ENCODE measurements at places on chromosomes 13 and 19.

DNA sequence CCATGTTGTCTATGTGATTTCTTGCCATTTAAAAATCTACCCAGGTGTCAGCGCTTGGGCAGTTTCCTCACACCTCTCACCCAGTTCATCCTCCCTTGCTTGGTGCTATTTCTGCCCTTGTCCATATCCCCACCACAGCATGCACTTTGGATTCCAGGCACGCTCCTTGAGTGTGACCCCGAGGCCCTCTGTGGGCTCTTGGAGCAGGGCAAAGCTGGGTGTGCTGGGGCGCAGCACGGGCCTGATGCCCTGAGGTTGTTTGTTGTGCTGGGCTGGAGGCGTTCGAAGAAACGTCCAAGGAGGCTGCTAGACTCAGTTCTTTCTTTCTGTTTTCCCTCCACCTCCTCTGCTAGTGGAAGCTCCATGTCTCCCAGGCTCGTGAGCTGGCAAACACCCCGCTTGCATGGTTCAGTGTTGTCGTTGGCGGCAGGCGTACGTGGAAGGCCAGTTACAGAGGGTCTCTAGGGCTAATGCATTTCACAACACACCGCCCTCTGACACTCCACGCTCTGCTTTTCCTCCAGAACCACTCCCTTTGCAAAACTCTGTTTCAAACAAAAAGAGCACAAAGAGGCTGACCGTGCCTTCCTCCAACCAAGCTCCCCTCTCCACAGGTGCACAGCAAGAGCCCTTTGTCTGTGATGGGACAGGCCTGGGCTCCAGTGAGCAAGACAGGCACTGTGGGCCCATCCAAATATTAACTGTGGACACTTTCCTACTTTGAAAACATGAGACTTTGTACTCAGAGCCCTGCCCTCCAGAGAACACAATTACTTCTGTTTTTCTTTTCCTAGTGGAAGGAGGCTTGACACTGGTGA is 117.7 kb upstream of the GJB6 start:
- no peak for DNase-seq

- DNase-seq: no peak
Measured at GRCh38 chr13:99028890-99029289, 51.0 kb upstream of the DOCK9 start.

DNA sequence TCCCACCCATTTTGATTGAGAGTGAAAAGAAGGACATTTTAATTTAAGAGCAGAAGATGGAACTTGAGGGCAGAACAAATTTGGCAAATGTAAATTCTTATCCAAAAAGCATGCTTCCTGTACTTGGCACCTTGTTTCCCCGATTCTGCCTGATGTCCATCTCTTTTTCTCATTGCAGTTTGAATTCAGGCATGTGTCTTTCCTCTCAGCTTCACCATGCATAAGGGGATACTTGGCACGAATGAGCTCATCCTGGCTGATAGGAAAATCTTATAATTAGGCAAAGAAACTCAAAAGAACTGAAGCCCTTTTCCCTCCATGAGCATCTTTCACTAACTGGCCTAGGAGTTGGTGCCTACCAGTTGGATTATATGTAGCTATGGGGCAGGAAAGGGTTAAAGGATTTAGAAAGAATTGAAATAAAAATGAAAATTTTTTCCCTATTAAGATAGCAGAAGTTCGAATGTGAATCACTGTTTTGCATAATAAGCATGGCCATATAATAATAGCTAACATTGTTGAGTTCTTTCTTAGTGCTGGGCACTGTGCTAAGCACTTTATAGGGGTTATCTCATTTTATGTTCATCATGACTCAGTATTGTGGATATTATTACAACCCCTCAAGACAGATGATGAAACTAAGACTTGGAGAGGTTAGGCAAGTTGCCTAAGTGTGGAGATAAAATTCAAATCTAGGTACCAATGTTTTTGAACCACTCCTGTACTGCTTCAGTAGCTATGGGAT is 386.6 kb downstream of the KCNRG start:
- no peak for DNase-seq

DNA sequence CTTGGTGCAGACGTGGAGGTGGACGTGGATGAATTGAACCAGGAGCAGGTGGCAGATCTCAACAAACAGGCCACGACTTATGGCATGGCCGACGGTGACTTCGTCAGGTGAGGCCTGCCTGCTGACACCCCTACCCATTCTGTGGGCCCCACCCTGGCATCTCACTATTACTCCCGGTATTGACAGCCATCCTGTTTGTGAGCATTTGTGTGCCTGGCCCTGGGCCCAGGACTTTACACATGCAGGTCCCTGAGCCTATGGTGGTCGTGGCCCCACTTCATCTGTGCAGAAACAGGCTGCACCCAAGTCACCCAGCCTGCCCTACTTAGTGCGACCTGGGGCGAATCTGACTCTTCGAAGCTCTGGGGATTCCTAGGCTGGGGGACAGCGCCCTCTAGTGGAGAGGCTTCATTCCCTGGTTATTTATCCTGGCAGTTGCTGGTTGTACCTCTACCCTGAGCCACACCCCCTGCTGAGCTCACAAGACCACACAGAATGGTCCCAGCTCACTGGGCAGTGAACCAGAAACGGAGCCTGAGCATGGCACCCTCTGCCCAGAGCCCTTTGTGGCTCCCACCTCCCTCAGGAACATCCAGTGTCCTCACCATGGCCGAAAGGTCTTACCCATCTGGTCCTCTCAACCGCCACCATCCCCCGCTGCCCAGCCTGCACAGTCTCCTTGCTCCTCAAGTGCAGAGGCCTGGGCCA is 16.9 kb downstream of the ZNF296 start:
- peak; percentile 38 for DNase-seq

GRCh38 chr13:80782441-80782840 is 441.5 kb upstream of the SPRY2 start:
- no peak for DNase-seq

DNA sequence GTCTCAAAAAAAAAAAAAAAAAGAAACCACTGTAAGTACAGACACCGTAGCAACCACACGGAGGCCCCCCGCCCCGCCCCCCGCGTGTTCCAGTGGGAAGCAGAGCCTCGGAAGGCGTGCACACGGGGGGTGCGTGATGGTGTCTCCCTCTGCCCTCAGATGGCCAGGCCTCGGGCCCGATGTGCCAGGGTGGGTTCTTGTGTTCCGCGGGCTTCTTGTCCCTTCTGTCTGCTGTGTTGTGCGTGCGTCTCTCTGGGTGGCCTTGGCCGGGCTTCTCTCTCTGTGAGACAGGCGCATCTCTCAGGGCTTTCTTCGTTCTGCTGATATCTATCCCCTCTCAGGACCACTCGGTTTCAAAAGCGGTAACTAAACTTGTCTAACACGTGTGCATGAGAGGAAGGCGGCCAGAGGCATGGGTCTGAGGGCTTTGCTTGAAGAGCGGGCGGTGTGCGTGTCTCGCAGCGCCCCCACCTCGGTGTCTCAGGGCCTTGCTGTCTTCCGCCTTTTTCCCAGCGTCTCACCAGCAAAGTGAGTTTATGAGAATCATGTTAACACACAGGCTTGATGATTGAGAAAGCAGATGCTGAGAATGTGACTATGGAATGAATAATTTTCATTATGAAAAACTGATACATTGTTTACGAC is 12.6 kb downstream of the ATP11A start:
- no peak for DNase-seq

GRCh38 chr19:43474986-43475705 is 9.7 kb upstream of the LYPD3 start:
- DNase-seq: peak; percentile 84

DNA sequence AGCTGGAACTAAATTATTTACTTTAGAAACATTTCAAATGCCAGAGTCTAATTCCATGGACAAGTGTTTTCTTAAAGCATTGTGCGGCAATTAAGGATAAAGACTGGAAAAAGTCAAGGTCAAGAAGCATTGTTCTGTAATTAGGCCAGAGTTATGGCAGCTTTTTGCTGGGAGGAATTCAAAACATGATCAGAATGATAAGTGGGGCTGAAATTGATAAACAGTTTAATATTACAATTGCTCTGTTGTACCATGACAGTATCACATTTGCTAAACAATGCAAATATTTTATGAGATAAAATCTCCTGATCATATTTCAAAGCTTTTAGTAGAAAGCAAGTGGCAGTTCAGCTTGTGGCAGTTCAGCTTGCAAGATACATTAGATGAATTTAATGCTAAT is 513.7 kb downstream of the GPC6 start:
- no peak for DNase-seq

DNA sequence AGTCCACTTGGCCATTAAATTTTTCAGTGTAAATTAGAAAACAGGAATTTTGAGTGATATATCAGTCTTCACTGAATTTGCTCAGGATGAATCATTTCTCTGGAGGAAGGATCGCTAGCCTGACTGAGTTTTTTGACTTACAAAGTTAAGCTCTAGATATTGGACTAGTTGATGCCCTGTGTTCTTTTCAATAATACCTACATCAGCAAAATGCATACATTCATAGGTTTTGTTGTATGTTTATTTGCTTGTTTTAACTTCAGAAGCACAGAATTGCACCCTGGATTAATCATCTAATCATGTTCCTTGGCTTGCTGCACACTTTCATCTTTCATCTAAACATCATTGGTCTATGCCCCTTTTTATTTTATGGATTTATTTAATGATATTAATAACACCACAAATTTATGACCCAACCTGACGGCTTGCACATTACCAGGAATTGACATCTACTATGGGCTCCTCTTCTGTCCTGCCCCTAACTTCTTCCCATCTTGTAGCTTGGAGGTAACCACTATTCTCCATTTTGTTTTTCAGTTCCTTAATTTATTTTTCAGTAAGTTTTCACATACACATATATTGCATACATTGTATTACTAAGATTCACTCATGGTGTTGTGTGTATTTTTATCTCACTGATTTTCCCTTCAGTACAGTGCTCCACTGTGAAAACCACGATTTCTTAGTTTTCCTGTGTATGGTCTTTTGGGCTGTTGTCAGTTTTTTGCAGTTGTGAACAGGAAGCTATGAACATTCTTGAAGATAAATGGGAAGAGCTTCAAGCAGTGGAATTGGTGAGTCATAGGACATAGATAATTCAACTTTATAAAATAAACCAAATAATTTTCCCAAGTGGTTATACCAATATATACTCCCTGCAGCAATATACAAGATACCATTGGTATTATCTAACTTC is 23.3 kb downstream of the COMMD6 start:
- DNase-seq: no peak

DNA sequence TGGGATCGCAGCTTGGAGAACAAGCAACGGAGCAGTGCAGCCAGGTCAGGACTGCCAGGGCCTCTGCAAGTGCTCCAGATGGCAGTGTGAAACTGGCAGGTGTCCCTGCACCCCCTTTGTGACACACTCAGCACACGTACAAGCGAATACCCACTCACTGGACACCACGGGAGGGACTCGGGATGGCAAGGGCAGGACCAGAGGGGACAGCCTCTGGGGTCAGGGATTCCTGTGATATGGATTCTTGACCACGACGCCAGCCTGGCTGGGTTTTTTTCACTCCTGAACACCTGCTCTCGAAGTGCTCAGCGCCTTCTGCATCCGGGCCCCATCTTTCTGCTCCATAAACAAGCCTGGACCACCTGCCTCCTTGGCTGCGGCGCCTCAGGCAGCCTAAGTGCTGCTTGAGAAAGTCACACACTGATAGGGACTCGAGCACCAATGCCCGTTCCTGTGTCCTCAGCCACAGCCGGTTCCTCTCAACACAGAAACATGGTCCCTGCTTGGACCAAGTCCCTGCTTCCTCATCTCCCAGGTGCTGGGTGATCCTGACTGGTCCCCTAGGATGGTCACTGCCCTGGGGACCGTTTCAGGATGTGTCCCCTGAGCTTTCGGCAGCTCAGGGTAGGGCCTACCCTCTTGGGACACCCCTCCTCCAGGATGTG is 22.0 kb downstream of the ELAVL1 start:
- DNase-seq: no peak

DNA sequence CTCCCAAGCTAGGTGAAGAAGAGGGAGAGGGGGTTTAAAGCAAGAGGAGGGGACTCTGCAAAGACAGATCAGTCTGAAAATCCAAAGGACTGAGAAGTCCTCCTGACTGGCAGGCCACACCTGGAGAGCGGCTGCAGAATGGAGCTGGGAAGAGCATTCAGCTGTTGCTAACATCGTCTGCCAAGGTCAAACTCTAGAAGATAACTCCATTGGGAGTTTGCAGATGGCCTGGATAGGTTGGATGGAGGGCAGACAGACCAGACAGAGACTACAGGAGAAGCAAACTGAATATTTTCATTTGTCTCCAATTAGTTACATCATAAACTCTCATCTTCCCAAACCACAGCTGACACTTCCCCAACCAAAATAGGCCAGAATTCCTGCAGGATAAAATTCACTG is 19.9 kb upstream of the SHISA2 start:
- no peak for DNase-seq

- peak; percentile 88 for DNase-seq
Measured at GRCh38 chr19:3132971-3133792, 2.7 kb upstream of the GNA15 start.

DNA sequence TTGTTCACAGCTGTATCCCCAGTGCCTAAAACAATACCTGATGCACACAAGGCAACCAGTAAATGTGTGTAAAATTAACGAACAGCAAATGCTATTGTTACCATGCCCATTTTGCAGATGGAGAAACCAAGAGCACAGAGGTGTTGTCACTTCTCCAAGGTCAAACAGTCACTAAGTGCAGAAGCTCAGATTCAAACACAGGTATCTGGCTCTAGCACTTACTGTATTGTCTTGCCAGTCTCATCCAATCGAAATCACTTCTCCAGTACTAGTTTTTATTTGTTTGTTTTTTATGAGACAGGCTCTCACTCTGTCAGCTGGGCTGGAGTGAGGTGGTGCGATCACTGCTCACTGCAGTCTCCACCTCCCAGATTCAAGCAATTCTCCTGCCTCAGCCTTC is 13.7 kb downstream of the PLD3 start:
- no peak for DNase-seq

DNA sequence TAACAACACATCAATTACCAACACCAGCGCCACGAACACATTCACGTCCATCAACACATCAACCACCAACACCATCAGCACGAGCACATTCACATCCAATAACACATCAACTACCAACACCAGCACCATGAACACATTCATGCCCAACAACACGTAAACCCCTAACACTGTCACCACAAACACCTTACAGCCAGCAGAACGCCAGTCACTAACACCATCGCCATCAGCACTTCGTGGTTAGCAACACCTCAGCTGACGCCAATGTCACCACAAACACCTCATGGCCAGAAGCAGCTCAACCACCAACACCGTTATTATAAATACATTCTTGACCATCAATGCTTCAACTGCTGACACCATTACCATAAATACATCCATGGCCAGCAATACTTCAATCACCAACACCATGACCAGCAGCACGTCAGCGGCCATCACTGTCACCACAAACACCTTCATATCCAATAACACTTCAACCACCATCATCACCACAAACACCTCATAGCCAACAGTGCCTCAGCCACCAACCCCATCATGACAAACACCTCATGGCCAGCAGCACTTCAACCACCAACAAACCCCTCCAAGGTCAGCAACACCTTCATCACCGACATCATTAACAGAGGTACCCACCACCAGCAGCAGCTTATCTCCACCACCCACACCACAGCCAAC is 9.4 kb downstream of the FCER2 start:
- no peak for DNase-seq

- no peak for DNase-seq
Measured at GRCh38 chr13:50123002-50123401, 107.8 kb downstream of the KCNRG start.
